GM04504 (cell line): ENCODE measurements at places on chromosomes 6 and 20.

GRCh38 chr6:45631396-45631795 is 253.7 kb upstream of the SUPT3H start:
- DNase-seq: no peak

DNA sequence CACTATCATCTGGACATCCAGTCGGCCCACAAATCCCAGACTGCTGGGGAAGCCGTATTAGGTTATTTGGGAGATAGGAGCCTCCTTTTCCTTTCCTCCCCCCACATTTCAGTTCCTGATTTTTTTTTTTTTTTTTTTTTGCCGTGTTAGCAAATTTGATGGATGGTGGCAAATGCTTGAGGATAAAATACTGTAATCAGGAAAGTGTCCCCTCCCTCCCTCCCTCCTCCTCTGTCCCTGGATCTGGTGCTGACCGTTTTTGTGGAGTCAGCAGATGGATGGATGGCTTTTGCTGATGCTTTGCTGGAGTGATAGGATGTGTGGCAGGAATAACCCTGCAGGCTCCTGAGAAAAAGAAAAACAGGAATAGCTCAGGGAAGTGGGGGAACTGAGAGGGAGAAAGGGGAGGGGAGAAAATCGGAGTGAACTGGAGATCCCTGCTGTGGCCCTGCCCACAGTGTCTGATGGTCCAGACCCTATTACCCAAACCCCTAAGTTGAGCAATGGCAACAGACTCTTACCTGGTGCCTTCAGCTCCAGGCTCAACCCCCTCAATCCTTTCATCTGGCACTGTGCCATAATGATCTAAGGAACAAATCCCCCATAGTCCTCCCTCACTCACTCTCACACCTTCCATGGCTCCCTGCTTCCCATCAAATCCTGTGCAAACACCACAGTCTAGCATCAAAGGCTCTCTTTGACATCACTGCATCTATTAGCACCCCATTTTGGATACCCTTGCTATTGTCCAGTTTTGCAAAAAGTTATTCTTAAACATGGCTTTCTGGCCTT is 277.3 kb upstream of the CHD6 start:
- DNase-seq: no peak

DNA sequence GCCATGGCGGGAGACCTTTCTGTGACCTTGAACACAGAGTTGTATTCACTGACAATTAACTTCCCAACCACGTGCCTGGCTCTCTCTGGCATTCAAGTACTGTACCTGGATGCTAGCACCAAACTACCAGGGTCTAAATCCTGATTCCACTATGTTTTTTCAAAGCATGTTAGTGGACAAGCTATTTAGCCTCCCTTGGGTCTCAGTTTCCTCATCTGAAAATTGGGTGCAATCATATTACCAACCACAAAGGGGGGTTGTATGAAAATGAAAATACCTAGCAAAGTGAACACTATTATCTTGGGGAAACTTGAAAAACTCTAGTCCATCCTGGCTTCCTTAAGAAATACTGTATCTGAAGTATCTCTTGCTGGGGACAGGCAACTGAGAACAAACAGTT is 308.7 kb upstream of the SGK1 start:
- no peak for DNase-seq

DNA sequence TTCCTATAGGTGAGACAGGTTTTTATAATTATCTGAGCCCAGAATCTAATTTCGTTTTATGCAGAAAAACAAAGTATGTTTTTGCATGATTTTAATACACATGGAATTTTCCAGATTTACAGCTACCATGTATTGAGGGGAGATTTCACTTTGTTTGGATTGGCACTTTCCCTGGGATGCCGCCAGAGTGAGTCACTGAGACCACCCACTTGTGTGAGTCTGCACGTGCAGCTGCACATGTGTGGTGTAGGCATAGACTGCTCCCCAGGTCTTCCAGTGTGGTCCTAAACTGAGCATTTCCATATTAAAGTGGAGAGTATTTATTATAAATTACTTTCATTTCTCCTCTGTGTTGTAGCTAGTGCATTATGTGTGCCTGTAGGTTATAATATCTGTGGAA is 186.8 kb downstream of the UBE3D start:
- DNase-seq: no peak

DNA sequence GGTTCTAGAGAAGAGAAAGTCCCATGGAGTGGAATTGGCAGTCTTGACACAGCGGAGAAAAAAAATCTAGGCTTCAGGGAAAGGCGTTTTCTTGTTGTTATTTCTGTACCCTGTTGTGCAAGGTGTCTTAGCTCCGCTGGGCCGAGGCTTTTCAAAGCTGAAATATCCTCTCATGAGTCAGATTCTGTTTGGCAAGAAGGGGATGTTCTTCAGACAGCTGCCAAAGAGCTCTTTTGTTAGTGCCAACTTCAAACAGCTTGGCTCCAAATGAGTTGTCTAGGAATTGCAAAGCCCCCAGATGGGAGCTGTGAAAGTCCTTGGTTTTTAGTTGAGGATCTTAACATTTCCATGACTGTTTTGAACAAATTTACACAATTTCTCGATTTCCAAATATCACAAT is 45.6 kb downstream of the LRRN4 start:
- DNase-seq: peak; percentile 87

GRCh38 chr20:50146732-50147662 is 6.5 kb downstream of the PEDS1 start:
- no peak for DNase-seq
